CD4-positive, alpha-beta T cell (primary cell): ENCODE measurements at places on chromosomes 6 and 20. TPM values are rescaled to one million over a fixed set of nuclear protein-coding genes. Genes with fewer than 3 reads are reported as not detected.

Gene SERPINB6
- total RNA-seq, result 11.9 TPM

Gene BTN1A1
- not detected for total RNA-seq

GRCh38 chr6:21180155-21180554, 413.4 kb upstream of the SOX4 start:
- no peak for DNase-seq

Gene PDE10A
- not detected for total RNA-seq

Gene C20orf202
- total RNA-seq, result not detected

- no peak for DNase-seq
Measured at GRCh38 chr20:7406671-7407070, 533.6 kb downstream of the HAO1 start.

Gene TFAP2B
- not detected for total RNA-seq

GRCh38 chr20:4220756-4221155, 205.4 kb upstream of the RNF24 start:
- no peak for DNase-seq

DNA sequence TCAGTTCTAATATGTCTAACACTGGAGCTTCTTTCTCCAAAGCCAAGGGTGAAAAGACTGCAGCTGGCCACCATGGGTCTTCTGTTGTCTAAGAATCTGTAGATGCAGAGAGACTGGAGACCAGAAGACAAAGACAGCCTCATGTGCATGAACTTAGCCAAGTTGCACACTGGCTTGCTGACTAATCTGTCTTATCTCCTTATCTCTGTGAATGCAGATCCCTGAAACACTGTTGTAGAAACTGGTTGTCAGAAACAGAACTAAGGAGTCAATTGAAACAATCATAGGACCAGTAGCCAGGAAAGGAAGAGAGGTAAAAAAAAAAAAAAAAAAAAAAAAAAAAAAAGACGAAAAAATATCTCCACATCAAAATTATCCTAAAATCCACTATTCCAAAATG, 109.7 kb downstream of the BFSP1 start:
- DNase-seq, result no peak

GRCh38 chr6:6721606-6722005, 133.1 kb downstream of the LY86 start:
- DNase-seq, result no peak

Gene SRMS
- not detected for total RNA-seq

DNA sequence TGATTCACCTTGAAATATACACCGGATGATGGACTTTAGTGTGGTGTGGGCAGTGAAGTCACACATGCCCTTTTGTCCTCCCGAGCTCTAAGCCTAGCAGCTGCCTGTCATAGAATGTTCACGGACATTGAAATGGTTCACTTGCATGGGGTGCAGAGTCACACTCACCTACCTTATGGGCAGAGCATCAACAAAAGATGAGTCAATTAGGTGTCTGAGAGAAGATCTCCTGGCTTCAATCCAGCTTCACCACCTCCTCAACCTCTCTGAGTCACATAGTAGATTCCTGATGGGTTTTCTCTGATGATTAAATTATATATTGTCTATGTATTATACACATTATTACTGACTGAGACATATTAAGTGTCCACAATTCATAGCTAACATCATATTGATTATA, 48.1 kb upstream of the HLA-E start:
- DNase-seq, result no peak

Gene HLA-DMB
- total RNA-seq, result 4.6 TPM

DNA sequence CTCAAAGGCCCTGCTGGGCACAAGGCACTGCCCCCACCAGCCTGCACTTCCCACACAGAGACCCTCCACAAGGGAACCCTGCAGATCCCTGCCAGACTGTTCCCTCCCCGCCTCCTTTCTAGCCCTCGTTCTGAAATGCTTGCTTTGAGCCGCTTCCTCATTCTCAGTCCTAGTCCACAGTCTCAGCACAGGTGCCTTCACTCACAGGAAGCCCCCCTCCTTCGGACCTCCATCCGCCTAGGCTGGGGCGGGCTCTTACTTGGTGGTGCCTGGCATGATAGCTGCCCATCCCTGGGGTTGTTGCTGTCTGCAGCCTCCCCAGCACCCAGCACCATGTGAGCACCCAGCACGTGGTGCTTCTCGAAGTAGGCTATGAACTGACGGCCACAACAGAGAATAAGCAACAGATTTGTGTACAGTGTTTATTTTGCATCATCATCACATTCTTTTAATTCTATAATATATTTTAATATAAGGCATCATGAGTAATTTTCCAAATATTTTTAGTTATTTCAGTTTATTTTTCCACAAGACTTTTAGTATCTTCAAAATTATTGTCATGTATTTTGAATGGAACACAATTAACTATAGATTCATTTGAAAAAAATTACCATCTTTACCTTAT, 12.3 kb downstream of the CST5 start:
- DNase-seq, result no peak

Gene TNF
- 33.1 TPM for total RNA-seq

DNA sequence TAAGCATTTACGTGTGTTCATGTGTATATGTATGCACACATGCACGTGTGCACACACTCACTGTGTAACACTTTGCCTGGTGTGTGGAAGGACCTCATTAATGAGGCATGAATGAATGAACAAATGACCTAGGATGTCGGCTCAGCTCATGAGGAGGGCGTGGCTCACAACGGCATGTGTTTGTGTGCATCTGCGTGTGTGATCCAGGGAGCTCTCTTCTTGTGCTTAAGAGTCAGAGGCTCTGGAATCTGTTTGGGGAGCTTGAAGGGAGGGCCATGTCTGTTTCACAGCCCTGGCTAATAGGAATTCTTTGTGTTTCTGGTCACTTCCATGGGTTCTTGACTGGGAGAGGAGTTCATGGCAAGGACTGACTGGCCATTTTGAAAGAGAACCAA, 32.7 kb downstream of the TOX2 start:
- DNase-seq, result no peak

GRCh38 chr6:107231243-107231642, 115.9 kb upstream of the BEND3 start:
- no peak for DNase-seq

Gene BMP7
- total RNA-seq, result not detected
